ENCODE measurements at places on chromosomes 5 and 9.

DNA sequence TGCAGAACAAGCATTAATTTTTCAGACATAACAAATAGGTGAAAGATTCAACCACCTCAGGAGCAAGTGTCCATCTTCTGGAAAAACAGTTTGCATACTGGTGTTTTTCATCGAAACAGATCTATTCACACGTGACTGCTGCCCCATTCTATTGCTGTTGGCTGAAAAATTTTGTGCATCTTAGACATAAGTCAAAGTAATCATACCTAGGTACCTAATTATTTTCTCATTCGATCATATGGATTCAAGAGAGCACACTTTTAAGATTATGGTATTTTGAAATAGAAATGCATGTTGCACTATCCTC, 72.9 kb upstream of the CDH6 start:
- no peak for DNase-seq

GRCh38 chr5:7186818-7187217, 209.1 kb upstream of the ADCY2 start:
- no peak for DNase-seq

DNA sequence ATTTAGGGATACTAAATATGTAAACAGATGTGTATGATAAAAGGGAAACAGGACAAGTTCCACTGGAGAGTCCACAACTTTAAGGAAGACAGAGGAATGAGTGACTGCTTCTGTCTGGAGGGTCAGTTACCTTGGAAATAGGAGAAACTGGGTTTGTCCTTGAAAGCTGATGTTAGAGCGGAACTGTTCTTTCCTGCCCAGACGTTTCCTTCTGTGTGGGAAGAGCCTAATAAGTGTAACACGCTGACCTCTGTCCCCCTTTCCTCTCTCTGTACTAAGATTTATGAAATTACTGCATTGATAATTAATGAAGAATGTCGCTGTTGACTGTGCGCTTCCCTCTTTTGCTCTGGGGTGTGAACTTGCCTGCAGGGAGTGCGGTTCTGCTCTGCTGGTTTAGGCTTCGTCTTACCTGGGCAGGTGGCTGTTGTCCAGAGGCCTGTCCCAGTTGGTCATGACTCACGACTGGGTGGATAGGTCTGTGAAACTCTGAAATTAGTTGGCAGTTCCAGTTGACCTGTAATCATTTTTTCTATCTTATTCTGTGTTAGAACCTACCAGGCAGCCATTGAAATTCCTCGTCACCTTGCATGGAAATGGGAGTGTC, 126.8 kb downstream of the MTRR start:
- DNase-seq: no peak

DNA sequence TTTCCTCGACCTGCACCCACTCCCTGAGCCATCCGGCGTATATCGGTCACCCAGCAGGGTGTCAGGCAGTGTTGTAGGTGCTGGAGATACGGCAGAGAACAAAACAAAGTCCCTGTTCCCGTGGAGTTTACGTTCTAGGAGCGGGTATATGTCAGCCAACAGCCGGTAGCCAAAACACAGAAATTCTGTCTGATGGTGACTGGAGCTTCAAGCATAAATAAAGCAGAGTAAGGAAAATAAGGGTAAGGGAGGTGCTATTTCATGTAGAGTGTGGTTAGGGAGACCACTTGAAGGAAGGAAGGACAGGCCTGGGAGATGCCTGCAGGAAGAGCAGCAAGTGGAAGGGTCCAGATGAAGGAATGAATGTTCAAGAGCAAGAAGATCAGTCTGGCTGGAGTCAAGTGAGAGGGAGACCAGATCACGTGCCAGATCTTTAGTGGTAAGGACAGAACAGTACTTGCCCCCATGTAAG, 783 bp upstream of the ZFR start:
- DNase-seq: no peak

DNA sequence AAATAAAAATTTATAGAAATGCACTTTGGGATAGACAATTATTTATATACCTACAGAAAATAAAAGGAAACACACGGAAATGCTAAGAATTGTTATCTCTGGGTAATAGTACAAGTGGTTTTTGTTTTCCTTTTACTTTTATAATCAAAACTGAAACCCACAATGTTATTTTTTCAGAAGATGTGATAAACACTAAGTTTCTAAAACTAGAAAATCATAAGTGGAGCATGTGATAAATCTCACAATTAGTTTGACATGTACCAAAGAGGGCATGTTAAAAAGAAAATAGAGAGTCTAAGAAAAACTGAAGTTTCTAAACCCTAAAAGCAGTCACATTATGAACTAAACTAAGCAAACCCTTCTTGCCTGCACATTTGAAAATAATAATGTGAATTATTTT, 61.1 kb downstream of the OXCT1 start:
- no peak for DNase-seq

DNA sequence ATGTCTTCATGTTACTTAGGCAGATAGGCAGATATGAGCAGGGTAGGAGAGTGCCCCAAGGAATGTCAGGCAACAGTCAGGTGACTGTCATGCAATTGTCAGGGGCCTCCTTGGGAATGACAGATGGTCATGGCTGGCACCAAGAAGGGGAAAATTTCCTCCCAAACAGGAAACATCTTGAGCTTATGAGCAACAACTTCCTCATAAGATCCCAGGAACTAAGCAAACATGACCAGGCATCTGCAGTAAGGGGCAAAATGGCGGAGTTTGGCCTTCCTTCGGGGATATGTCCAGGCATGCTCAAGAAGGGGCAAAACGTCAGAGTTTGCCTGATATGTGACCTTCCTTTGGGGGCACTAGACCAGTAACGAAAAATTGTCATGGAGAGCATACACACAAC, 591.8 kb downstream of the PDE4D start:
- no peak for DNase-seq

- DNase-seq: no peak
Observed at GRCh38 chr5:75710637-75711036, 6.6 kb downstream of the POC5 start.

- no peak for DNase-seq
Observed at GRCh38 chr5:2801577-2802525, 50.4 kb upstream of the IRX2 start.

DNA sequence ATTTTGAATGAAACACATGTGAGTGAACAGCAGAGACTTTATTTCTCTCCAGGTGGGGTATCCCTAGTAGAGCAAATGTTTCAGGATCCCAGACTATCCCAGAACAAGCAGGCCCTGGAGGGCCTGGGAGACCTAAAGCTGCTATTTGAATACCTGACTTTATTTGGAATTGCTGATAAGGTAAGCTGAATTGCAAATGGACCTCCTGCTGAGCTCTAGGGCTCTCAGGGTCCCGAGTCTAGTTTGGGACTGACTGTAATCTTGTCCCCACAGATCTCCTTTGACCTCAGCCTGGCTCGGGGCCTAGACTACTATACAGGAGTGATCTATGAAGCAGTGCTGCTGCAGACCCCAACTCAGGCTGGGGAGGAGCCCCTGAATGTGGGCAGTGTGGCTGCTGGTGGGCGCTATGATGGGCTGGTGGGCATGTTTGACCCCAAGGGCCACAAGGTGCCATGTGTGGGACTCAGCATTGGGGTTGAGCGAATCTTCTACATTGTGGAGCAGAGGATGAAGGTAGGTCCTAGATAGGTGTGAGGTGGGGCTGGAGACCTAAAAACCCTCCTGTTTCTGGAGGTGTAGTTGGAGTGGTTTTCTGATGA, 3.3 kb upstream of the ZMAT2 start:
- no peak for DNase-seq

DNA sequence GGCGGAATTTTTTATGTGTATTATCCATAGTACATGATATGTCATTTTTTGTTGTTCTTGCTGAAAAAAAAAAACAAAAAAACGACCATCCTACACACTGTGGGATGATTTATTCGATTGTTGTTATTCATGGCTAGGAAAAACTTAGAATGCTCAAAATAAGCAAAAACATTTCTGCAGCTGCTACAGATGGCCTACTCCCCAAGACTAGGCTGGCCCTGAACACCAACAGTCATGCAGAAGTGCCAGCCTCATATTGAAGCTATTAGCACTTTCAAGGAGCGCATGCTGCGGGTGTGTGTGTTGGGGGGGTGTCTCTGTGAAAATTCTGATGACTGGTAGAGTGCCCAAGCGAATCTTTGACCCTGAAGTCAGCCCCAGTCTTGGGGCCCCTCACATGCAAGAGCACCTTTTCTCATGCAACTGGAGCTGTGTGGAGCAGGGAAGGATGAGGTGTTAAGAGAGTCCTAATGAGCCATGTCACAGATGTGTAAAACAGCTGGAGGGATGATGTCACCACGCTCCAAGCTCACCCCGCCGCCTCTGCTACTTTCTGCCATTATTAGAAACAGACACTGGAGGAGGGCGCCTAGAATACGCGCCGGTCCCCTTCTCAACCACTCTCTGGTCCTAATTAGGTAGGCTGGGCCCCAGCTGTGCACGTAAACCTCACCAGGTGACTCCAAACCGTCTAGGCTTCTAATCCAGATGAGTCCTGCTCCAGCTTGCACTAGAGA, 61.0 kb upstream of the SMIM23 start:
- no peak for DNase-seq

DNA sequence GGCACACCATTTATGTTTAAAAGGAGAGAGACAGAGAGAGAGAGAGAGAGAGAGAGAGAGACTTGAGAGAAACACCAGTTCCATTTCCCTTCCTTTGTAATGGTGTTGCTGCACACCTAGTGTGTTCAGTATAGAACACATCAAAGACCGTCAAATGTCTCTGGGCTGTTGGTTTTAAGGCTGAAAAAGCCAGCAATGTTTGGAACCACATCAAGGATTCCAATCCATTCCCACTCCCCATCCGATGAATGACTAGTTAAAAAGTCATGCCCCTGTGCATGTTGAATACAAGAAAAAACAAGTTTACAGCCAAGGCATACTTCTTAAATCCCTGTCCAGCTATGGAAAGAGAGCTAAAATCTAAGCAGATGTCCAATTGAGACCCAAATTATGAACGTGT, 83.0 kb upstream of the IFNE start:
- DNase-seq: no peak

GRCh38 chr9:8762479-8763085, 963.0 kb upstream of the DMAC1 start:
- no peak for DNase-seq

GRCh38 chr5:98085593-98085992, 687.9 kb upstream of the RGMB start:
- no peak for DNase-seq
